ENCODE measurements at places on chromosomes 1 and 21. TPM values are rescaled to one million over a fixed set of nuclear protein-coding genes. Genes with fewer than 3 reads are reported as not detected.

TDRKH gene
- total RNA-seq = 22.0 TPM

BCL2L15 gene
- total RNA-seq = 0.43 TPM

PGLYRP4 gene
- total RNA-seq = not detected

UBE2U gene
- total RNA-seq = not detected

DNAH14 gene
- total RNA-seq = 0.89 TPM

HTR1D gene
- total RNA-seq = not detected

NTNG1 gene
- not detected for total RNA-seq

HHIPL2 gene
- 0.12 TPM for total RNA-seq

LYPLA2 gene
- 48.1 TPM for total RNA-seq

FOXJ3 gene
- 35.6 TPM for total RNA-seq

AMPD1 gene
- total RNA-seq = not detected

AKNAD1 gene
- not detected for total RNA-seq

EDARADD gene
- total RNA-seq = not detected

ZNF593OS gene
- not detected for total RNA-seq

Measured in activated naive CD4-positive, alpha-beta T cell treated with anti-CD3 and anti-CD28 coated beads for 36 hours (primary cell).